Dermis microvascular lymphatic vessel endothelial cell (primary cell): ENCODE measurements at places on chromosomes 6 and 20.

- no peak for DNase-seq
These were observed 125.5 kb downstream of the EPHA7 start for GRCh38 chr6:93293872-93294271.

- peak; percentile 11 for DNase-seq
These were observed 319.9 kb downstream of the TRDN start for GRCh38 chr6:123316733-123317323.

- peak; percentile 24 for DNase-seq
These were observed 82.4 kb downstream of the ZNF292 start for GRCh38 chr6:87237804-87238203.

DNA sequence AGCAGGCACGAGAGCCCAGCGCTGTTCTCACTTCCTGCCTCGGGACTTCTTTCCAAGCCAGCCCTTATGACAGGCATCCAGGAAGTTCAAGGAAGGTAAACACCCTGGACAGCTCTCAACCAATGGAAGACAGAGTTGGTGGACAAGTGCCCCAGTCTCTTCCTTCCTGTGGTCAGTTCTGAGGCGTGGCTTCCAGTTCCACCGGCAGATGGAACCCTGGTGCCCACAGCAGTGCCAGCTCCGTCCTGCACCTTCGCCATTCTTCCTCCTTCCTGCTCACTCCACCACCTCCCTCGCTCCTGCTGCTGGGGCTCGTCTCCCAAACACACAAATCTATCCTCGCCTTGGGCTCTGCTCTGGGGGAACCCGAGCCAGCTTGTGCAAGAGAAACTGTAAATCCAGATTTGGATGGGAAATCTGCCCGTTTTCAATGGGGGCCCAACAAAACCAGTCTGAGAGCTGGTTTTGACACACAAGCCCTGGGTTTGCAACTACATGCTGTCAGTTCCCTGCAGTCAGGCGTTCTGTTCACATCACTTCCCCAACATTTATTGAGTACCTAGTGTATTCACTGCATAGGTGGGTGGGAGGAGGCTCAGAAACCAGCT lies 162.7 kb downstream of the GRM4 start:
- peak; percentile 24 for DNase-seq

DNA sequence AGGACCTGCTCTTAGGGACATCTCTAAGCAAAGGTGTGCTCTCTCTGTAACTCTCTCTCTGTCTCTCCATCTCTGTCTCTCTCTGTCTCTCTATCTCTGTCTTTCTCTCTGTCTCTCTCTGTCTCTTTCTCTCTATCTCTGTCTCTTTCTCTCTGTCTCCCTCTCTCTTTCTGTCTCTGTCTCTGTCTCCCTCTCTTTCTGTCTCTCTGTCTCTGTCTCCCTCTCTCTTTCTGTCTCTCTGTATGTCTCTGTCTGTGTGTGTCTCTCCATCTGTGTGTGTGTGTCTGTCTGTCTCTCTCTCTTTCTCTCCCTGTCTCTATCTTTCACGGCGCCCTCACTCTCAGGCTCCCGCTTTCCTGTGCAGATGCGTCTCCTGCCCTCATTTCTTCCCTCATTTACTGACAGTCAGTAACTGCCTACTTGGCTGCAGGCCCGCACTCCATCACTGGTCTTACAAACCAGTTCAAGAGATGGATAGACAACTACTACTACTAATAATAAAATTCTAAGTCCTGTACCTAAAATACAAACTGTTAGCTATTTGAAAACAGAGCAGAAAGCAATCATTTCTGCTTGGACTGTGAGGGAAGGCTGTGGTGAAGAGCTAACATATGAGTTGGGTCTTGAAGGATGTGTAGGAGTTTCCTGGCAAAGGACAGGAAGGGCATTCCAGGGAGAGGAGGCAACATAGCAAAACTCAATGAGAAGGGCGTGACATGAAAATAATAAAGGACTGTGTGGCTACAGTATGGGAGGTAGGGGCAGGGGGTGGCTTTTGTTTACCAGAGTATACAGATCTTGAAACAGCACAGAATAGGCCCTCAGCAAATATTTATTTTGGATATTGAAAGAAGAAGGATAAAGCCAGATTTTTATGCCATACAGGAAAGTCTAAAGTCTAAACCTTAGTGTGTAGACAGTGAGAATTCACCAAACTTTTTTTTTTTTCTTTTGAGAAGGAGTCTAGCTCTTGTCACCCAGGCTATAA lies 67.8 kb upstream of the TAB2 start:
- DNase-seq, result no peak
